Left renal cortex interstitium (tissue), 4 donors: ENCODE measurements at places on chromosomes 6 and 20.

DNA sequence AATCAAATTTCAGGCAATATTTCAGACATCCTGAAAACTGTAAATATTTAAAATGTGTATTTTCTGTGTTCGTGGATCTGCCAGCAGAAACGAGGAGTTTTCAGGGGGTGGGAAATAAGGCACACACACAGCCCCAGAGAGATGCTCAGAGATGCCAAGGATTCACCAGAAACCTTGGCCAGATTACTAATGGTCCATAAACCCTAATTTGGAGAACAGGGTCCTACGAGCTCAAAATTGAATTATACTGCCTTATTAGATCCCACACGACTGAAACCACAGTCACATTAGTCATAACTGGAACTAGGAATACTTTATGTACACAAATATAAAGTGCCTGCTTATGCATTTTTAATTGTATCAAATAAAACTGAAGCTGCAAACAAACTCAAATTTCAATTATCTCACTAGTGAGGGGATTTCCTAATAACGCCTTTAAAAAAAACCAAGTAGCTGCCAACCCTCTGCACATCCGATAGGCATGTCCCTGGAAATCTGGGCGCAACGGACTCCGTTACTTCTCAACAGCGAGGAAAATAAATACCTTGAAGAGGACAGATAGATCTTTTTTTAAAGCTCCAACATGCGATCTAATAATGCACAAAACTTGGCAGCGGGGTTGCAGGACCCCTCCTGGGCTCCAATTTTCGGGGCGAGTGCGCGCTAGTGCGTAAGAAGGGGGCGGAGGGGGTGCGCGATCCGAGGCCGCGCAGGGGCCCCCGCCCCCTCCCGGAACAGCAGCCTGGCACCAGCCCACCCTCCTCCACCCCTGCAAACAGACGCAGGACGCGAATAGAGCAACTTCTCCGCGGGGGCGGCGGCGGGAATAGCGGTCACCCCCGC lies 897 bp downstream of the CHD6 start:
- peak; percentile 28 for DNase-seq

- no peak for DNase-seq
Observed at GRCh38 chr6:116667623-116668022, 943 bp downstream of the ZUP1 start.

DNA sequence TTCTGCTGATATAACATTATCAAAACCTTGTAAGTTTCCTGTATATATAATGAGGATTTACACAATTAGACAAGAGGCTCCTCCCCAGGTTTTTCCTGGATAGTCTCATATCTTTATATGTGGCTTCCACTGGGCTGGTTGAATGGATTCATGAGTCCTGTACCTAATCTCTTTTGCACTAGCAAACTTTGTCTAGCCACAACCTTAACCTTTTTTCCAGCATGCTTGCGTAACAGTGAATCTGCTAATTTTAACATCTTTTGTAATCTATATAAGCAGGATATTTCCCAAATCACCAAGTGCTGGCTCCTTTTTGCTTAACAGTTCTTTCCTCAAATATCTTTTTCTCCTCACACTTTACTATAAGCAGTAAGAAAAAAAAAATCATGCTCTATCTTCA lies 153.6 kb downstream of the COL21A1 start:
- DNase-seq, result no peak

DNA sequence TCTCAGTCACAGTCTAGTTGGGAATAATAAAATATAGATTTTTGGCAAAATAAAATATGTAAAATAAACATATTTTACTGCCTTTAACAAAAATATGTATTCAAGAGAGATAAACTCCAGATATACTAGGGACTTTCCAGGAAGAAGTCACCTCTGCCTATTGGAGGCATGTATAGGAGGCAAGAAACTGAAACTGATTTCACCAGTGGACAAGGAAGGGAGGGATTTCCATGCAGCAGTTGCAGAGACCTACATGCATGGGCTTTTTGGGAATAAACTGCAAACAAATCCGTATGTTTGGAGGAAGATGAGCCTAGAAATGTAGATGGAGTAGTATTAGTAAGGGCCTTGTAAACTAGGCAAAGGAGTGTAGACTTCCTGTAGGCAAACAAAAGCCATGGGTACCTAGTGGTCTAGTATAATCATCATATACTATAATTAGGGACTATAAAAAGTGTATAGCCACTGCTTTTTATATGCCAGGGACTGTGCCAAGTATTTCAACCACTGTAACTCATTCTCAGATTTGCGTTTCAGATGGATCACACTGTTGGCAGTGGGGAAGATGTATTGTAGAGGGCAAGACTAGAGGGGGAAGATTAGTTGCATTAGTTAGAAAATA lies 38.9 kb downstream of the CD109 start:
- DNase-seq, result no peak

DNA sequence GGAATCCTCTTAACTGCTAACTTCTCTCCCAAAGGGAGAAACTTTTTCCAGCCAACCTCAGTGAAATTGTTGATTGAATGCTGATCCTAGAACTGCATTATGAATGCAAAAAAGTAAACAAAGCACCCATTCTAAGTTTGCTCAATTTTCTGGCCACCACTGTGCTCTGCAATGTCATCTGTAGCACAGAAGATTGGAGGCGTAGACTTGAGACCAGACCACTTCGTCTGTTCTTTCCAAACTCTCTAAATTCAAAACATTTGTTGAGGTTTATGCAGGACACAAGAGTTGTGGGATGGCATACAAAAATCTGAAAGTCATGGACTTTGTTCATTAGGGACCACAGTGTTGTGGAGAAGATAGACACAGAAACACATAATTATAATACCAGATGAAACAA lies 11.1 kb upstream of the TSPYL1 start:
- no peak for DNase-seq

DNA sequence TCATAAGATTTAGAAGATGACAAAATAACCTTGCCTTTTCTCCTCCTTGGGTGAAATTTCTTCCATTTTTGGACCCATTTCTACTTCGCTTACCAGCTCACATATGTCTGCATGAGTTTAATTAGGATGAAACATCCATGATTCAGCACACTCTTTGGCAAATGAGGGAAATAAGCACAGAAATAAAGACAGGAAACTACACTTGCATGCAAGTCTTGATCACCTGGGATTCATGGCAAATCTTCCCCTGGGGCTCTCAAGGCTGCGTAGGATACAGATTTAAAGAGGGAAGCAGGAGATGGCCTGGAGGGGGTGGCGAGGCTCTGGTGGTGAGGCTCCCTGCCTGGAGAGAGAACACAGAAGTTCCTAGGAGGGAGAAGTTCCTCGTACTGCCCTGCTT lies 147.8 kb downstream of the EDN3 start:
- no peak for DNase-seq

GRCh38 chr20:24662322-24662721 lies 192.9 kb downstream of the SYNDIG1 start:
- no peak for DNase-seq

- no peak for DNase-seq
Observed at GRCh38 chr6:43256670-43257366, 13.5 kb downstream of the TTBK1 start.

GRCh38 chr20:57843941-57844625 lies 134.3 kb upstream of the PMEPA1 start:
- DNase-seq, result no peak

- DNase-seq, result no peak
Observed at GRCh38 chr20:32789896-32790750, 27.9 kb downstream of the DNMT3B start.

DNA sequence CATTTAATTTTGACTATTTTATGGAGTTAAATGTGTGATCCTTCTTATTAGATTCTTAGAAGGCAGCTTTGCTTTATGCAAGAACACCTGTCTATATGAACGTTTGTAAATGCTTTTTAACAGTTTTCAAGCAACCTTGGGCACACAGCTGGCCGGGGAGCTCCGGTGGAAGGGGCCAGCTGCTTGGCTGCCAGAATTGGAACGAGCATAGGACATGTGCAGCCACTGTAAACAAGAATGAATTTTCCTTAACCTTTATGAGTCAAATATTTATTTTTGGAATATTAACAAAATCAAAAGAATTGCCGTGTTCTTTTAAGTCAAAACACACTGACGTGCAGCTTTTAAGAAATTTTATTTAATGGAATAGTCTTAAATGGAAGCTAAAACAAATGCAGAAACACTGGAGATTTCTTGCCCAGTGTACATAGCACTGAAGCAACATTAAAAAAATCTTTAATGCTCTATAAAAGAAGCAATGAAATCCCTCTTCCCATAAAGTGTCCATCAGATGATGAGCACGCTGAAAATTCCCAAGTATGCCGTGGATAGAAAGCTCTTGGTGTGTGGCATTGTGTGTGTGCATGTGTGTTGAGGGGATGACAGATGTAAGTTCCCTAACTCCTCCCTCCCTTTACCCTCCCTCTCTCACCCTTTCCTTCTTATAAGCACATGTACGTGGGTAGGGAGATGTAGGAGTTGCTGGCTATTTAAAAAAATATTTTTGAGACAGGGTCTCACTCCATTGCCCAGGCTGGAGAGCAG lies 208.9 kb upstream of the EXOC2 start:
- no peak for DNase-seq

GRCh38 chr6:26086211-26086610 lies 1.0 kb upstream of the HFE start:
- DNase-seq, result no peak

DNA sequence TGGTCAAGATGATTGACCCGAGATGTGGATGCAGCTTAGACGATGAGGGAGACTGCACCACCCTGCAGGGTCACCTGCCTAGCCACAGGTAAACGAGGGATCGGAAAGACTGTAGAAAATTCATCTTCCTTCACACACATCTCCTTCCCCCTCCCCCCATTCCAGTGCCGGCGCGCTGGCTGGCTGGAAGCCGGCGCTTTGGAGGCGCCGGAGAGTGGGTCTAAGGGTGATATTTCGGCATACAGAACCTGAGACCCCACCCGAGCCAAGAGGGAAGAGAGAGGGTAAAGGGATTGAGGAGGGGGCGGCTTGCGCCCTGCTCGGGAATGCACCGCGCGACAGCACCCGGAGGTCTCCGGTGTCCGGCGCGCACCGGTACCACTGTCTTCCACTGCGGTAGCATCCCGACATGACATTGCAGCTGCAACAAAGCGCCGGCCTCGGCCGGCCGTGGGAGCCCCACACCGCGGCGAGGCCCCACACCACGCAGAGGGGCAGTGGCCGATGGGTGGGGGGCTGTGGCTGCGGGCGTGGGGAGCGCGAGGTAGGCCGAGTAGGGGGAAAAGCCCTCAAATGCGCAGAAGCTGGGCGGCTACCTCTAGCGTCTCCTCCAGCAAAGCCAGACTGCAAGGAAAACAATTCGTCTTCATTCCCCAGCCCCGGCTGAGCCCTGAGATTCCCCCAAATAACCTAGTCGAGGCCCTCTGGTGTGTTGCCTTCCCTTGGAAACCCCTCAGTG lies 984 bp downstream of the TNFRSF21 start:
- peak; percentile 61 for DNase-seq

DNA sequence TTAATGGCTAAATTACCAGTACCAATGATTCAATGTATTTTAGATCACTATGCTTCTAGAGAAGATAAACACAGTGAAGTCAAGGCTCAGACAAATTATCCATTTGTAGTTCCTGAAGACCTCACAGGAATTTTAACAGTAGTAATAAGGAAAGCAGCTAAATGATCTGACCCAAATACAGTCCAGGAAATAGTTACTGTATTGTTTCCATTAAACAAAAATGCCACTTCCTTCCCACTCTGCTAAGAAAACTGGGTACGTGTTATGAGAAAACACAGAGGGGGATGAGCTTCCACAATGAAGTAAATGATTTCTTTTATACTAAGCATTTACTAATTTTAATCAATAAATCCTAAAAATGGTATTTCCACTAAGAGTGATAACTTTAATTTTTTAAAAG lies 127.9 kb downstream of the CDK19 start:
- no peak for DNase-seq

GRCh38 chr6:149031201-149031858 lies 284.5 kb downstream of the UST start:
- DNase-seq, result no peak

DNA sequence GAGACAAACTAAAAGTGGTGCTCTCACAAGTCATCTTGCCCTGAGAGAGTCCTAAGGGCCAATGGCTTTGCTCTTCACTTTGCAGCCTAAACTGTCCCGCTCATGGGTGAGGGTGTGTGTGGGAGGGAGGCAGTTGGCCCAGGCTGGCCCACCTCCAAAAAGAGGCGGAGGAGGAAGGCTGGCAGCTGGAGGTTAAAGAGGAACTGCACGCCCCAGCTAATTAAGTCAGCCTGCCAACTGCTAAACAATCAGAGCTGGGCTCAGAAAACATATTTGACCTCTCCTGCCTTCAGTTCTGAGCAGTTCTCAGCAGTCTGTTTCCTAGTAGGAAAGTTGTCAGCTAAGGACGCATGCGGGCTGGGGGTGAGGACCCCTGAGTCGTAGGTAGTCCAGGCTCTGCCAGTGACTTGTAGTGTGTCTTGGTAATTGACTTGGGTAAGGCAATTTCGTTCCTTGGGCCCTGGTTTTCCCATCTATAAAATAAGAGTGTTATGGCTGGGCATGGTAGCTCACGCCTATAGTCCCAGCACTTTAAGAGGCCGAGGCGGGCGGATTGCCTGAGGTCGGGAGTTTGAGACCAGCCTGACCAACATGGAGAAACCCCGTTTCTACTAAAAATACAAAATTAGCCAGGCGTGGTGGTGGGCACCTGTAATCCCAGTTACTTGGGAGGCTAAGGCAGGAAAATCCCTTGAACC lies 17.0 kb downstream of the GSS start:
- no peak for DNase-seq

DNA sequence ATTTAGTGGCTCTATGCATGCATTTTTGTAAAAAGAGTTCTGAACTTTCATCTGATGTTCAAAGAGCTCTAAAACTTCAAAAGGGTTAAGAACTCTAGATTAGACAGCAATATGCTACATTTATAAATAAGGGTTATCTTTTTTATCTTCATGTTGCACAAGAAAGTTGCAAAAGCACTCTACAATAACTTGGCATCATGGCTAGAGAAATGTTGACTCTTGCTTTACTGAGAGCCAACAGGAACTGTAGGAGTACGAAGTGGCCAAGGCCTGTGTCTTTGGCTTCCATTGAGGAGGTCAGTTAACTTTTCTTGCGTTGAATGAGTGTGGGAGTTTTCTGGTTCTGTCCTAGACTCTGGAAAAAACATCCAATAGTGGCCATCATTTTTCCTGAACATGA lies 516.9 kb downstream of the TFAP2B start:
- DNase-seq, result no peak

- DNase-seq, result no peak
Observed at GRCh38 chr6:117317261-117317660, 51.9 kb downstream of the VGLL2 start.

GRCh38 chr20:46013829-46014516 lies 5.3 kb downstream of the MMP9 start:
- DNase-seq, result no peak
